Activated CD4-positive, alpha-beta T cell treated with anti-CD3 and anti-CD28 coated beads, Interleukin-2, amount 50 U/mL, for 1 hour (primary cell): ENCODE measurements at places on chromosomes 5 and 9.

GRCh38 chr5:146284016-146284415 lies 54.6 kb upstream of the POU4F3 start:
- DNase-seq = no peak

DNA sequence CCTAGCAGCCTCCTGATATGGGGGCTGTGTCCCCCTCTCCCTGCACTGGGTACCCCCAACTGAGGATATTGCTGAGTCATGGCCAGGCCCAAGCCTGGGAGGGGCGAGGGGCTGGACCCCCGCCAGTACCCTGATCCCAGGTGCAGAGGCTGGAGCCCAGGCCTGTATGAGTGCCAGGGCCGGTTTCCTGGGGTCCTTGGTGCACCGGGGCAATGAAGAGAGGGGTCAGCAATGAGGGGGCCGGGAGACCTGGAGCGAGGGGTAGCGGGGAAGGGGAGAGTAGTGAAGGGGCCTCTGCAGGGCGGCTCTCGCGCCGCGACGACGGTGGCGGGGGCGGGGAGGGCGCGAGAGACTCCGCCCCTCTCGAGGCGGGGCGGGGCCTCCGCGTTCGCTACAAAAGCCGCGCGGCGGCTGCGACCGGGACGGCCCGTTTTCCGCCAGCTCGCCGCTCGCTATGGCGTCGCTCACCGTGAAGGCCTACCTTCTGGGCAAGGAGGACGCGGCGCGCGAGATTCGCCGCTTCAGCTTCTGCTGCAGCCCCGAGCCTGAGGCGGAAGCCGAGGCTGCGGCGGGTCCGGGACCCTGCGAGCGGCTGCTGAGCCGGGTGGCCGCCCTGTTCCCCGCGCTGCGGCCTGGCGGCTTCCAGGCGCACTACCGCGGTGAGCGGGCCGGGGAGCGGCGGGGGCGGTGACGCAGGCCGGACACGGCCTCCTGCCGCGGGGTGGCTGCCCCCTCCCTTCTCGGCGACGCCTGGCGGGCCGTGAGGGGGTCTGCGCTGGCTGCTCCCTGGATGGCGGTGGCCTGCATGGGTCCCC lies at the start of gene SQSTM1:
SQSTM1 (plus strand) TSS at position 423 of the 815 bp plus-strand sequence; CDS start at position 455, 32 bp downstream.
- DNase-seq = peak; percentile 79

GRCh38 chr5:17079562-17079961 lies 137.9 kb upstream of the BASP1 start:
- DNase-seq = no peak

GRCh38 chr5:60852940-60853339 lies 8.9 kb upstream of the ELOVL7 start:
- DNase-seq = no peak

DNA sequence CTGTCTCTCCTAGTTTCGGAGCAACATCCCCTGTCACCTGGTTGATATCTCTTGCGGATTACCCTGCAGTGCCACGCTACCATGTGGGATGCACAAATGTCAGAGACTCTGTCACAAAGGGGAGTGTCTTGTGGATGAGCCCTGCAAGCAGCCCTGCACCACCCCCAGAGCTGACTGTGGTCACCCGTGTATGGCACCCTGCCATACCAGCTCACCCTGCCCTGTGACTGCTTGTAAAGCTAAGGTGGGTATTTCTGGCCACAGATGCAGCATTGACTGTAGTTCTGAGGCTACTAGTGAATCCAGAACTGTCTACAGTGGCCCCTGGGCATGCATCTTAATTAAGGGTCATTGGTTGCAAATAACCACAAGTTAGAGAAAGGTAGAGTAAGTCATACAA lies 50.8 kb downstream of the AQP7 start:
- DNase-seq = no peak

DNA sequence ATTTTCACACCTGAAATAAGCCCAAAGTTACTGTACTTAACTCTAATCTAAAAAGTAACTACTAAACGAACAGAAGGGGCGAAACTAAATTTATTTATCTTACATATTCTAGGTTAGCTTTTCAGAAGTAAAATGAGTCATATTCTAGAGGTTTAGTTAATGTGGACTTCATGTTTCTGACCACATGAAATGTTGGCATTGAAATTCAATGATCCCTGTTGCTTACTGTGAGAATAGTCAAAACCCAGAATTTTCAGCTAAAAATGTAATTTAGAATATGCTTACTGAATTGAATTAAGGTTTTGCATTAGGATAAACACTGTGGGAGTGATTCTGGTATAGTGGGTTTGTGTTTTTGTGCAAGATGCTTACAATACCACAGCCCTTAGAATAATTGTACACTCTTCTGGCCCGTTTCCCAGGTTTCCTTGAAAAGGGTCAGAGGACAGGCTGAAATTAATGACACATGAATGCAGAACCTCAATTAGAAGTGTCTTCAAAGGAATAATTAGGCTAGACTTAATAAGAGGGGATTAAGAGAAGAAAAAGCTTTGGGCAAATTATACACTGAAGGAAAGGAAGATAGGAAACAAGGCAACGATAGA lies 1.4 kb upstream of the SNX18 start:
- no peak for DNase-seq

- no peak for DNase-seq
Observed at GRCh38 chr5:151094852-151095245, 14.0 kb upstream of the TNIP1 start.

- DNase-seq = no peak
Observed at GRCh38 chr5:115079924-115080623, 89.6 kb downstream of the TRIM36 start.

DNA sequence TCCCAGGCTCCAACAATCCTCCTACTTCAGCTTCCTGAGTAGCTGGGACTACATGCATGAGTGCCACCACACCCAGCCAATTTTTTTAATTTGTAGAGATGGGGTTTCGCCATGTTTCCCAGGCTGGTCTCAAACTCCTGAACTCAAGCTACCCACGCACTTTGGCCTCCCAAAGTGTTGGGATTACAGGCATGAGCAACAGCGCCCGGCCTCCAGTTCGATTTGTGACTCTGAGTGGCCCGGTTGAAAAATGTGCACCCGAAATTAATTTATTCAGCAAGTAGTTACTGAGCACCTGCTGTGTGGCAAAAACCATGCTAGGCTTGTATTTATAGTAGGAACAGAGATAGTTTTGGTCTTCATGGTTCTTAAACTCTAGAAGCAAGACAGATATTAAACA lies 58.3 kb downstream of the MVB12B start:
- DNase-seq = no peak

DNA sequence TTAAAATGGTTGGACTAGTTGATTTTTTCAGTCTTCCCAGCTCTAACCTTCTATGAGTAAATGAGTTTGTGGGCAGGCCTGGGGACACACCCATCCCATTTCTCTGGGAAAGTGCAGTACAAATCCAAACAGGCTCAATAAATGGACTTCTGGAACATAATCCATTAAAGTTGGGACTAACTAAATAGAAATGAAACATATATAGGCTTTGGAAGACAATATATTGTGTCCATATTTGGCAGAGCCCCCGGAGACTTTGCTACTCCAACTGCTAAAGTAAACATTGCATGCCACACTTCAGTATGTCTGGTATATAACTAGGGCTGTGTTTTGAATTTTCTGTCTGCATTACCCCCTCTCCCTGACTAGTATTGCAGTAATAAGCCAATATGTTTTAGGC lies 191.4 kb upstream of the DAB2 start:
- no peak for DNase-seq

- no peak for DNase-seq
Observed at GRCh38 chr5:60066502-60066901, 173.0 kb upstream of the PDE4D start.

DNA sequence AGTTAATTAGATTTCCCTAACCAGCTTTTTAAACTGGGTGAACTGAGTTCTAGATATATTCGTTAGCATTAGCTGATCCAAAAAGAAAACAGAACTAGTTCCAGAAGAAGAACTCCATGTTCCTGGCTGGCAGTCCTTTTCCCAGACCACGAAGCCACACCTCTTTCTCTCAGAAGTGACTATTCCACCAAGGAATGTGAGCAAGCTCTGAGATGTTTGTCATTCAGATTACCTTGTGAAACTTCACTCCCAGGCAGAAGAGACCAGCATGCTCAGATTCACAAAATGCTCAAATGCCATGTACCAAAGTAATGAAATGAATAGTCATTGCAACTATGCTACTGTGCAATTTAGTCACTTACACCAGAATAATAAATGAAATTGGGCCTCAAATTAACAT lies 4.4 kb upstream of the SSBP2 start:
- no peak for DNase-seq

DNA sequence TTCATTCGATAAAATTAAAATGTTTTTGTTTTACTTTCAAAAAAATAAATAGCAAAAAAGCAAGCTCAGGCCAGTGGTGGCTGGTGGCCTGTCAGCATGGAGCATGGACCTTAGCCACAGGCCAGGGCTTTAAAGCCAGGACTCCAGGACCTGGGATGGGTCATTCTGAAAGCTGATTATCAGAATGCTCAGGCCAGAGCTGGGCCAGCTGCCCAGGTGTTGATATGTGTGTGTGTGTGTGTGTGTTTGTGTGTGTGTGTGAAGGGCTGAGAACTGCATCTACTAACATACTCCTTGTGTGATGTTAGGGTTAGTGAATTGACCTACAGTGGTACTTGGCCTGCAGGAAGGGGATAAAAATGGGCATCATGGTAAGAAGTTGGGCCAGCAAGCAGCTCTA lies 21.5 kb downstream of the PALM2AKAP2 start:
- no peak for DNase-seq

GRCh38 chr5:39186289-39186688 lies 33.1 kb downstream of the FYB1 start:
- no peak for DNase-seq

- DNase-seq = no peak
Observed at GRCh38 chr5:36178524-36178890, 26.6 kb downstream of the SKP2 start.

DNA sequence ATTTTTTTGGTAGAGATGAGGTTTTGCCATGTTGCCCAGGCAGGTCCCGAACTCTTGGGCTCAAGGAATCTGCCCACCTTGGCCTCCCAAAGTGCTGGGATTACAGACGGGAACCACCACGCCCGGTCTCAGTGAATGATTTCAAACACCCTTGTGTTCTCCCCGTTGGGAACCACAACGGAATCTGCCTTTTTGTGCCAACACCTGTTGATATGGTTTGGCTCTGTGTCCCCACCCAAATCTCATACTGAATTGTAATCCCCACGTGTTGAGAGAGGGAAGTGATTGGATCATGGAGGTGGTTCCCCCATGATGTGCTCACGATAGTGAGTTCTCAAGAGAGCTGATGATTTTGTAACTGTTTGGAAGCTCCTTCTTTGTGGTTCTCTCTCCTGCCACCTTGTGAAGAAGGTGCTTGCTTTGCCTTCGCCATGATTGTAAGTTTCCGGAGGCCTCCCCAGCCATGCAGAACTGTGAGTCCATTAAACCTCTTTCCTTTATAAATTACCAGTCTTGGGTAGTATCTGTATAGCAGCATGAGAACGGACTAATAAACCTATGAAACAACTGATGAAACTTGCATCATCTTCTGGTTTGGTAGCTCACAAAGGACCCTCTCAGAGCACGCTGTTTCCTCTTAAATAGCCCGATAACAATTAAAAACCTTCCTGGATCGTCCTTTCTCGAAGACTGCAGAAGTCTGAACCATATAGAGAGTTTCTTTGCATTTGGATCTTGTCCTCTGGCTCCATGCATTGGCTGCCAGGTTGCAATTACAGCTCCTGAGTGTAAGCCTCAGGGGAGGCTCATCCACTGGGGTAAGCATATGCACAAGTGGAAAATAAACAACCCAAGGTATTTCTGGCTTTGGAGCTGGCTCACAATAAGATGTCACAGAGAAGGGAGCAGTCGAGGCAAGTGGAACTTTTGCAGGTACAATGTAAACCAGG lies 91.5 kb downstream of the SPRY4 start:
- no peak for DNase-seq

DNA sequence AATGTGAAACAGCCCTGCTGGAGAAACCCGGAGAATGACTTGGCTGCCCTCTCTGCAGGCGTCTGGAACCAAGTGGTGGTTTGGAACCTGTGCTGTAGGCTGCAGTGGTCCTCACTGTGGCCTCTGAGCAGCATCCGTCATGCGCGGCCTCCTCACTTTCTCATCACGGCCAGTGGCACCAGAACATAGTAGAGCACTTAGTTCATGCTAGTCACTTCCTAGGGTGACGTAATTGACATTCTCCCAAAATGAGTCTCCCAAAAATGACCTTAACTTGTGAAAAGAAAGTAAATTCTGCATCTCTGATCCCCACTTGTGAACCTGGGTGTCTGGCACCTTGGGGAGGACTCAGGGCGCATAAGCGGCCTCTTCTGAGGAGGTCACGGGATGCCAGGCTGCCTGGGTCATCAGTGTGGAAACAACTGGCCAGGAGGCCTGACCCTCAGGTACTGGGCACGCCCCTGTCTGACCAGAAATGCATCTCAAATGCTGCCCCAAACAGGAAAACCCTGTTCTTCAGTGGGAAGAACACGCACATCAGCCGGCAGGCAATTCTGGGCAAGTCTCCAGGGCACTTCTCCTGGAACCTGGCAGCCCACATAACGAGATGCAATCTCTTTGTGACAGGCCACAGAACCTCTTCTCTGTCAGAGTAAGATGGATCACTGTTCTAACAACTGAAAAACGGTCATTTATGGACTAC lies 36.6 kb upstream of the SPTLC1 start:
- no peak for DNase-seq

DNA sequence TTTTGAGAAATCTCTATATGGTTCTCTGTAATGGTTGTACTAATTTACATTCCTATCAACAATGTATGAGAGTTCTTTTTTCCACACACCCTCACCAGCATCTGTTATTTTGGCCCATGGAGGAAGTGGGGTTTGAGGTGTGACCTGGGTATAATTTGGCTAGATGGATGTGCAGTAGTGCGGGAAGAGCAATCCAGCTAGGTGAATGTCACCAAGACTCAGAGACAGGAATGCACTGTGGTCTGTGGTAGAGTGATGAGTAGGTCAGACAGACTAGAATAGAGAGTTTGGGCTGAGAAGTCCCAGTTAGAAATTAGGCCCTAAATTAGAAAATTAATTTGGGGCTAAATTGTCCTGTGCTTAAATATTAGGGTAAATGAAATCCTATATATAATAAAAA lies 32.8 kb upstream of the PIP5K1B start:
- DNase-seq = no peak

DNA sequence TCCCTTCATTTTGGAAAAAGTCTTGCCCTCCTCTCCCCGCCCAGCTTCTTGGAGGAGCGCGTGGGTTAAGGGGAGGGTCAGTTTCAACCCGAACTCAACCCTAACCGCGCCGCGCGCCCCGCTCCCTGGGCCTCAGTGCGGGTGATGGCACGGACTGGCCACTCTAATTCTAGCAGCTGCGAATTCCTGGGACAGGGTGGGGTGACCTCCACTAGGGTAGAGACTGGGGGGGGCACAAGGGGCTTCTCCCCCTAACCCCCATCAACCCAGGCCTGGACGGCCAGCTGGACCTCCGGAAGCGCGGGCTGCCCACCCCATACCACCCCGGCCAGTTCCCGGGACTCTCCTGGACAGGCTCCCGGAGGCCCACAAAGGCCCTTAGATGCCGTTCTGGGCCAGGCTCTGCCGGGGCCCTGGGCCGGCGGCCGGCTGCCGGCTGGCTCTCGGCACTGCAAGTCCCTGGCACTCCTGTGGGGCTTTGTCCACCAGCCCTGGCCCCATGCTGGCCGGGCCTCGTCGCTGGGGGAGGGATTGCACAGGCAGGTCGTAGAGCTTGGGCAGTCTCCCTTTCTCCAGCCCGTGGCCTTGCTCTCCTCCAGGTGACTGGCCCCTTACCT lies 7.2 kb upstream of the PSD2 start:
- DNase-seq = no peak
